ENCODE measurements at places on chromosomes 12 and 14.

DNA sequence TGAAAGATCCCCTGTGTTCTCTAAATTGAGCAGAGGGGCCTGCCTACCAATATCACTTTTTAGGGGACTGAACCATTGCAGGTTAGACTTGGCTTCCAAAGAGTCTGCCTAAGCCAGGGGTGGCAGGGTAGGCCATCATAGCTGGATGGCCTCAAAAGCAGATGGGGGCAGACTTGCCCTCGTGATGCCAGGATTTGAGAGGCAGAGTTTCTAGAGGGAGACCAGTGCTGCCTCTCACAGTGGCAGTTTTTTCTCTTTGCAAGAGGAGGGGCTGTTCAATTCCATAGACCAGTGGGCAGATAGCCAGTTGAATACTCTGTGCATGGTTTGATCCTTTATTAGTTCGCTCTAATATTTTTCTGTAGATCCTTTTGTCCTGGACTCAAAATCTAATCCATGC is 23.8 kb upstream of the SMCO2 start:
- no peak for DNase-seq

DNA sequence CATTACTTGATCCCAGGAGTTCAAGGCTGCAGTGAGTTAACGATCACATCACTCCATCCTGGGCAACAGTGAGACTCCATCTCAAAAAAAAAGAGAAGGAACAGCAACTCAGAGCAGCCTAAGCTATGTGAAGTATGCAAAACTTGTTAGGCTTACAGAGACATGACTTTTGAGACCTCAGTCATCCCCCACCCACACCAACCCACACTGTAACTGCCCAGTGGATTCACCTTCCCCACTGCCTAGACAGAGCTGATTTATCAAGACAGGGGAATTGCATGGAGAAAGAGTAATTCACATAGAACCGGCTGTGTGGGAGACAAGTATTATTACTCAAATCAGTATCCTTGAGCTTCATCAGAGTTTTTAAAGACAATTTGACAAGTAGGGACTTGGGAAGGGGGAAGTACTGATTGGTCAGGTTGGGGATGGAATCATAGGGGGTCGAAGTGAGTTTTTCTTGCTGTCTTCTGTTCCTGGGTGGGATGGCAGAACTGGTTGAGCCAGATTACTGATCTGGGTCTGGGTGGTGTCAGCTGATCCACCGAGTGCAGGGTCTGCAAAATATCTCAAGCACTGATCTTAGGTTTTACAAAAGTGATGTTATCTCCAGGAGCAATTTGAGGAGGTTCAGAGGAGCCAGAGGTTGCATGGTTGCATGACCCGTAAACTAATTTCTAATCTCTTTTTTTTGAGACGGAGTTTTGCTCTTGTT is 6.2 kb upstream of the WDR89 start:
- no peak for DNase-seq

- DNase-seq, result no peak
Measured at GRCh38 chr12:116694653-116695463, 43.0 kb downstream of the SPRING1 start.

GRCh38 chr12:53623548-53624385 is 2.4 kb downstream of the ATF7 start:
- no peak for DNase-seq

- no peak for DNase-seq
Measured at GRCh38 chr14:51879170-51879569, 18.8 kb downstream of the GNG2 start.

DNA sequence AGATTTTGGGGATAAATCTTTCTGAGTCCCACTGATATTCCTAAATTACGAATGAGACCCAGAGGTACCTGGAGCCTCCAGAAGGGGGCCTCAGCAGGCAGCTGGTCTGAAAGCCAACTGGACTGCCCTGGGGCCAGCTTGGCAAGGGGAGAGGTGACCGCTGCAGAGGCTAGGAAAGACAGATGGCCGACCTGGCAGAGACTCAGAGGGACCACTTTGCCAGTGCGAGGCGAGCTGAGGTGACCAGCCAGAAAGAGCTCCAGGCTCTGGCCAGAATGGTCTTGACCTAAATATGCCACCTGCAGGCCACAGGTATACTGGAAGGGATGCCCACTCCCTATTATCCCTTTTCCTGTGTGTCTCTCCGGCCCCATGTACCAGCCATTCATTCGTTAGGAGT is 256.8 kb upstream of the GARIN6 start:
- DNase-seq, result no peak

GRCh38 chr14:34845869-34846268 is 29.3 kb downstream of the BAZ1A start:
- DNase-seq, result no peak

DNA sequence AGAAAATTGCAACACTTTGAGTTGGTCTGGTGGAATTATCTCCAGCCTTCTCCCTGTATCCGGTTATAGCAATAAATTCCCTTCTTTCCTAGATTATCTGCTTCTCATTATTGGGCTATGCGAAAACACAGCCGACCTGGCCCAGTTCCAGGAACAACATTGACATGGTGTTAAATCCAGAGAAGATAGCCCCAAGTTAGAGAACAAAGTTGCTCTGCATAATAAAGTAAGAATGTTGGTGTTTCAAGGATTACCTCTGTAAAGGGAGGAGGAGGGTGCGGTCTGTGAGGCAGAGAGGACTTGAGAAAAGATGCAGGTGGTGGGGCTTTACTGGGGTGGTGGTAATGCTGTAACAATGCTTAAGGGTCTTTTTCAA is 12.1 kb downstream of the TCL1A start:
- no peak for DNase-seq

DNA sequence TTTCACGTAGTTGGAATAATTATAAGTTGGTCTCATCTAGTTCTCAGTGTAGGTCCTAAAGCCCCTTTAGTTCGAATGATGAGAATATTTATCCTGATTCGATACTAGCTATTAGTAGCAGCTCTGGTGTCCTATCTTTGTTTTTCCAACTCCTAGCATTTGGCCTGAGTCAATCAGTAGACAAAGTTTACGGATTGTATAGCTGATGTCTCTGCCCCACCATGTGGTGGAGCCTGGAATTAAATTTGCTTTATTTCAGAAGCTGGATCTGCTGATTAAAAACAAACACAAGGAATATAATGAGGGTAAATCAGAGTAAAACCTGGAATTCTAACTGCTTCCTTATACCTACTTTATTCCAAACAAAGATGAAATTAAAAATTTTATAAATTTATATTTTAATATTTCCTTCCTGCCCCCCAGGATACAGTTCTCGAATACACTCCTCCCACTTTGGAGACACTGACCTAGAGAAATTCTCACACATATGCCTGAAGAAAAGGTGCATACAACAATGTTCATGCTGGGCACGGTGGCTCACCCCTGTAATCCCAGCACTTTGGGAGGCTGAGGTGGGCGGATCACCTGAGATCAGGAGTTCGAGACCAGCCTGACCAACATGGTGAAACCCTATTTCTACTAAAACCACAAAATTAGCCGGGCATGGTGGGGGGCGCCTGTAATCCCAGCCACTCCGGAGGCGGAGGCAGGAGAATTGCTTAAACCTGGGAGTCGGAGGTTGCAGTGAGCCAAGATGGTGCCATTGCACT is 7.6 kb upstream of the BRMS1L start:
- no peak for DNase-seq

DNA sequence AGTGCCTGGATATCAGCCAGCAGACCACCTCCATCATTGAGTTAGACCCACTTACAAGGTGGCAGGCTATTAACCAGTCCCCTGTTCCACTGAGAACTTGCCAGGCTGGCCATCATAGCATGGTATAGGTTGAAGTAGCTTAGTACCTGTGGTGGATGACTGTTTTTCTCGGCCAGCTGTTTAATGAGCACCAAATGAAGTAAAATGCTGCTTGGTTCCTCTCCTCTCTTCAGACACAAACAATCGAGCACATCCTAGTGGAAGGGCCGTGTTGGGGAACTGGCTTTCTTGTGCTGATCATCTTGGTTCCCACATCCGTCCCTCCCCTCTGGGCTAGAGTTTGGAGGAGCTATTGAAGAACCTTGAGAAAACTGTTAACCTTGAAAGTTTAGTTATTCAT is 486.2 kb downstream of the RAD51B start:
- no peak for DNase-seq

DNA sequence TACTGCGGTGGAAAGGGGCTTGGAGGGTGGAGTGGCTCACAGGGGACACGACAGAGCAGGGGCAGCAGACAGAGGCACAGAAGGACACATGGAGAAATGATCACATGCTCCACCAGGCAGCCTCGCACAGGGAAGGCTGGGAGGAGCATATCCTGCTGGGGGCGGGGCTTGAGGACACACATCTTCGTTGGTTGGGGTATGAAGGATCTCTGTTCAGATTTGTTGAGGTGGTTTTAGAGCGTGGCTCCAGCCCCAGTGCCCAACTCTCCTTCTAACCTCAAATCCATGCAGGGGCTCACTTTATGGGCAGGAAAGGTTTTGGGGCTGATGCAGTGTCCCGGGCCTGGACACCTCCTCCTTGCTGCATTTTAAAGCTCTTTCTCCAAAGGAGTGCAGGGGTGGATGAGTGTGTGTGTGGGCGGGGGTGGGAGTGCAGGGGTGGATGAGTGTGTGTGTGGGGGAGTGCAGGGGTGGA is 733 bp upstream of the P3H3 start:
- no peak for DNase-seq

GRCh38 chr12:51593021-51593420 is 2.0 kb downstream of the SCN8A start:
- no peak for DNase-seq

DNA sequence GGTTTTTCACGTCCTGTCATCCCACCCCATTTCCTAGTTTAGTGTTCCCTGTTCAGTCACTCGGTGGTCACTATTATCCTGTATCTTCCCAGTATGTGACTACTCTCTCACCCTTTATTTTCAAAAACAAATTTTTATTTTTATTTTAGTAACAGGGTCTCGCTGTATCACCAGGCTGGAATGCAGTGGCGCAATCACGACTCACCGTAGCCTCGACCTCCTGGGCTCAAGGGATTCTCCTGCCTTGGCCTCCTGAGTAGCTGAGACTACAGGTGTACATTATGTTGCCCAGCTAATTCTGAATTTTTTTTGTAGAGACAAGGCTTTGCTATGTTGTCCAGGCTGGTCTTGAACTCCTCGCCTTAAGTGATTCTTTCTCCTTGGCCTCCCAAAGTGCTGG is 20.1 kb upstream of the PRICKLE1 start:
- DNase-seq, result no peak

DNA sequence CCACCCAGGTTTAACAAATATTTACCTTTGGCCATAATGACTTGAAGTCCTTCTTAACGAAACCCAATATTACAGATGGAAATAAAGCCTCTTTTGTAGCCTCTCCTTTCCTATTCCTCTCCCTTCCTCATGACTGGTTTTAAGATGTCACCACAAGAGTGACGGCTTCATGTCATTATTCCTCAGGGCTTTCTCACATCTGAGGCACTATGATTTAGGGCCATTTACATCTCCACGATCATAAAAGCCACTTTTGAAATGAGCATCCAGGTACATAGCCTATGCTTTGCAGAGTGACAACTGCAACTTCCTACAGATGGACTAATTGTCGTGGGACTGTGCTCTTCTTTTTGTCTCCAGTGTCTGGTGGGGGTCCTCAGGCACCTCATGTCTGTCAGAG is 32.3 kb upstream of the DACT1 start:
- no peak for DNase-seq

DNA sequence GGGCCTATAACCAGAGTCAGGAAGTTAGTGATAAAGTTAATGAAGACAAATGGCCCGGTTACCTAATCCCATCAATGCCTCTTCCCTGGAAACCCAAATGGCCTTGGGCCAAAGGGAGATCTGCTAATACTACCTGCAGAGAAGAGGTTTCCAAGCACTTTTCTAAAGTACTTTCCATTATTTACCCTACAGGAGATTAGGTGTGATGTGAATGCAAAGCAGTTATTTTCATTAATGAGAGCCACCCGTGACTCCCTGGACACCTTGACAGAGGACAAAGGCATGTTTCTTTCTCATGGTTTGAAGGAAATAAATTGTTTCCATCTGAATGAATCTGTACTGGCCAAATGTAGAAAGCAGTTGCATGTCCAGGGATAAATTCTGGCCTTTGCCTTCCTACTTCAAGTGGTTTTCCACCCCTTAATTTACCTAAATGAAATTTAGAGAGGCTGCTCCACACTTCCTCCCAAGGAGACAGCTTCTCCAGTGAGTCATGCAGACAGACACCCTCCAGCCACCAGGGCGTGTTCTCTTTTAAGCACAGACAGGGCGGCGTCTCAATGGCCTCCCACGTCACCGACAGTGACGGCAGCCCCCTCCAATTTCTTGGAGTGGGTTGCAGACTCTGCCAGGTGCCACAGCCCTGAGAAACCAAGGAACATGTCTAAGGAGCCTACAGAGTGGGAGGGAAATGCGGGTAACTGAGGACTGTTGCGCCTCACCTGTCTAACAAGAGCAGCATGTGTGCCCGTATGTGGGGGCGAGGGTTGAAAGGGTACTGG is 43.9 kb upstream of the GNPNAT1 start:
- no peak for DNase-seq

GRCh38 chr14:86955771-86956354 is 1037.1 kb downstream of the GALC start:
- DNase-seq, result no peak

DNA sequence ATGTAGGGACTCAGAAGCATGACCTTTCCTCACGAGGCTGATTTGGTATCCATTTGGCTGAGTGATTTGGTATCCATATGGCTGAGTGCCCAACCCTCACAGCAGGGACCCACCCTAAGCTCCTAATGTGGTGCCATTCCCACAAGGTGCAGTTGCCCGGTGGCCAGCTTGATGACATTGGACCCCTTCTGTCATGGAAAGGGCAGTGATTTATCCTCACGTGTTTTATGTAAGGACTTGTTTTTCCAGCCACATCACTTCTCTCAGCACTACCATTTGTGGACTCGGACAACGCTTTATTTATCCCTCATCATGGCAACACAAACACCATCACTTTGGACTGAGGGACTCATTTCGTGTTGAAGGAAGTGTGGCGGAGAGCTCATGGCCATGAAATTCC is 8.5 kb upstream of the CDC42BPB start:
- DNase-seq, result no peak

- no peak for DNase-seq
Measured at GRCh38 chr14:92670160-92670559, 78.3 kb downstream of the LGMN start.

- DNase-seq, result no peak
Measured at GRCh38 chr12:62629413-62629812, 162.8 kb downstream of the MON2 start.

DNA sequence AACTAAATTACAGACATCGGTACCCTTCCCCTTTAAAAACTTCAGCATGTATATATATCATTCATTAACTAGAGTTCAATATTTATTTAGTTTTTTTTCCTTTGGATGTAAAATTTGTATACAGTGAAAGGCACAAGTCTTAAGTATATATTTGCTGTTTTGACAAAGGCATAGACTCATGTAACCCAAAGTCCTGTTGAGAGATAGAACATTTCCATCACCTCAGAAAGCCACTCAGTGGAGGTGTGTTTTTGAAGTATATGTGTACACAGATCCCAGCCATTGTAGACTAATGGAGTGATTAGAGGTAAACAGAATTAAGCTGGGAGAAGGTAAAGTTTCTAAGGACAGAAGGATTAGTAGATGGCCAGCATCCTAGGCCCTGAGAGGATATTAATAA is 15.4 kb downstream of the RDH12 start:
- no peak for DNase-seq

DNA sequence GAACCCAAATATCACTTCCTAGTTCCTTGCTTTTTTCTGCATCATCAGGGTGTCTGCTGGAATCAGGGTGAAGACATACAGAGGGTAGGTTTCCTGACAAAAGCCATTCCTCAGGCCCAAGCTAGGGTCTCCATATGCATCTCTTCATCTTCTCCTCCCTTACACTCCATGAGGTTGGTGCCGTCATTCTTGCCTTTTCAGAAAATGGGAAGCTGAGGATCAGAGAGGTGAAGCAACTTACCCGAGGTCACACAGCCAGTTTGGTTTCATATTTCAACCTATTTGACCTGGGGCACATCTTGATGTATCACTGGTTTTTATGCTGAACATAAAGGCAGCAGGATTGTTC is 7.3 kb upstream of the FAM222A start:
- DNase-seq, result no peak

All from activated CD4-positive, alpha-beta T cell treated with anti-CD3 and anti-CD28 coated beads, Interleukin-2, amount 50 U/mL, for 24 hours (primary cell).